Activated T-cell treated with anti-CD3 and anti-CD28 coated beads for 48 hours (primary cell): ENCODE measurements at places on chromosomes 4 and X.
A peak's percentile ranks its signal among the peaks of the same experiment; 100 is the strongest.

- no peak for DNase-seq
Observed at GRCh38 chrX:153379971-153380581, 21.1 kb downstream of the PNMA6E start.

GRCh38 chr4:187586892-187587291 lies 408.7 kb upstream of the ZFP42 start:
- no peak for DNase-seq

- DNase-seq: peak; percentile 4
Observed at GRCh38 chrX:68894513-68895340, 65.9 kb downstream of the EFNB1 start.

- DNase-seq: no peak
Observed at GRCh38 chrX:120549483-120550452, 11.0 kb downstream of the CUL4B start.
